ENCODE measurements at places on chromosomes 12 and 14. TPM values are rescaled to one million over a fixed set of nuclear protein-coding genes. Genes with fewer than 3 reads are reported as not detected.
A peak's percentile ranks its signal among the peaks of the same experiment; 100 is the strongest.

GRCh38 chr12:131628766-131629448 lies 82.0 kb upstream of the SFSWAP start:
- no peak for DNase-seq

- DNase-seq = no peak
Measured at GRCh38 chr14:37147310-37147880, 25.0 kb downstream of the SLC25A21 start.

- no peak for DNase-seq
Measured at GRCh38 chr14:55136241-55136640, 7.2 kb downstream of the LGALS3 start.

- DNase-seq = no peak
Measured at GRCh38 chr12:80422550-80422949, 21.5 kb upstream of the PTPRQ start.

- DNase-seq = no peak
Measured at GRCh38 chr12:6550294-6551062, 5.4 kb downstream of the IFFO1 start.

DNA sequence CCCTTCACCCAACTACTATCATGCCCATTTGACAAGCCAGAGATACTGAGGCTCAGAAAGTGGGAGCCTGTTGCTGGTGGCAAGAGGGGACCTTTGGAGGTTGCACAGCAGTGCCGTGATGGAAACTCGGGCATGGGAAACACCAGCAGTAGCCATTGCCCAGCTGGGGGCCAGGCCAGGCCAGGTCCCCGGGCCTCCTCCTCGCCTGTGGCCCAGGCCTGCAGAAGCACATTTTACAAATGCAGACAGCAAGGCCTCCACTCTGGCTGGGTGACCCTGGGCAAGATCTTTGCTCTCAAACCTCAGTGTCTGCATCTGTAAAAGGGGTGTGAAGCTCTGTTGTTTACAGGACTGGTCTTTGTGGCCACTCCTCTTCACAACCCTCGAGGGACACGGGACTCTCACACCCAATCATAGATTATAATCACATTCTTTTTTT lies 4.5 kb upstream of the SH2B3 start:
- no peak for DNase-seq

- no peak for DNase-seq
Measured at GRCh38 chr14:77356899-77357298, 20.0 kb downstream of the TMED8 start.

DNA sequence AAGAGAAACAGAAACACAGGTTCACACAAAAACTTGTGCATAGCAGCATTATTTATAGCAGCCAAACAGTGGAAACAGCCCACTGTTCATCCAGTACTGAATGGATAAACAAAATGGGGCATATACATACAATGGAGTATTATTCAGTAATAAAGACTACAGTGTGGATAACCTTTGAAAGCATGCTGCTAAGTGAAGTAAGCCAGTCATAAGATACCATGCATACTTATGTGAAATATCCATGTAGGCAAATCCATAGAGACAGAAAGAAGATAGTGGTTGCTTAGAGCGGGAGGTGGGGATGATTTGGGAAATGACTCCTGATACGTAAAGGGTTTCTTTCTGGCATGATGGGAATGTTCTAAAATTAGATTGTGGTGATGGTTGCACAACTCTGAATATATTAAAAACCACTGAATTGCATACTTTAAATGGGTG lies 99.4 kb downstream of the CRADD start:
- no peak for DNase-seq

GRCh38 chr12:5083955-5084849 lies 40.5 kb downstream of the KCNA5 start:
- DNase-seq = peak; percentile 65

GRCh38 chr12:99978152-99978551 lies 6.6 kb downstream of the ANKS1B start:
- no peak for DNase-seq

DNA sequence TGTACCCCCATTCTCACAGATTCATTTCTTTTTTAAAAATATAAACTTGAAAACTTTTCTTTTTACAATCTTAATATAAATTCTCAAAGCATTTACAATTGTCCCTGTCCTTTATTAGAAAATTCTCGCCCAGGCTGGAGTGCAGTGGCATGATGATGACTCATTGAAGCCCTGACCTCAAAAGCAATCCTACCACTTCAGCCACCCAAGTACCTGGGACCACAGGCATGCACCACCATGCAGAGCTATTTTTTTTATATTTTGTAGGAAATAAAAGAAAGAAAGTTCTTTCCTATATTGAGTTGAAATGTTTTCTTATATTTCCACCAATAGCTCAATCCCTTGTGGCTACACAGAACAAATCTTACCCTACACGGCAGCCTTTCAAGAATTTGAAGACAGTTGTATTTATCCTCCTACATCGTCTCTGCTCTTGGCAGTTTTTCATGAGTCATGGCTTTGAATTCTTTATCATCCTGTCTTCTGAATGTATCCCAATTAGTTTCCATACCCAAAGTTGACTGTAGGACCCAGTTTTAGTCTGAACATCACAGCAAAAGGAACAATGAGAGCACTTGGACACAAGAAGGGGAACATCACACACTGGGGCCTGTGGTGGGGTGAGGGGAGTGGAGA lies 52.4 kb downstream of the SYT1 start:
- DNase-seq = no peak

- no peak for DNase-seq
Measured at GRCh38 chr12:66011731-66012130, 118.8 kb downstream of the LLPH start.

The PRB2 gene
- total RNA-seq = not detected

The MYF5 gene
- total RNA-seq = not detected

The MYO1H gene
- not detected for total RNA-seq

The PIANP gene
- 8.7 TPM for total RNA-seq

The HOXC10 gene
- total RNA-seq = 1.8 TPM

The TAS2R8 gene
- not detected for total RNA-seq
